ENCODE measurements at places on chromosomes 2 and 18. TPM values are rescaled to one million over a fixed set of nuclear protein-coding genes. Genes with fewer than 3 reads are reported as not detected.
A peak's percentile ranks its signal among the peaks of the same experiment; 100 is the strongest.

DNA sequence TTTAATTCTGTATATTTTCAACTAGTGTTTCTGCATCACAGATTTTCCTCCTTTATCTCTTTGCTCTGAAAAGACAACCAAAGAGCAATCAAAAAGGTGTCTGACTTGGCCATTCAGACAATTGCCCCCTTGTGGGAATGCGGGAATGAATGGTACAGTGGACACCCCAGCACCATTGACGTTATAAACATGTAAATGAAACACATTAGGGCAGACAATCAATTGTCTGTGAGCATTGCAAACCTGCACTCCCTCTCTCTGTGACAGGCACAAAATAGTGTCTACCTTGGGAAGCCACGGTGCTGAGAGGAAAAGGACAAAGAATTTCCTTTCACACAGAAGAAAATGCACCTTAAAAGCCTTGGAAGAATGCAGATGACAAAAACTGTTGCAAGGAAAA, 8.0 kb downstream of the ZEB2 start:
- DNase-seq: no peak

- DNase-seq: no peak
Observed at GRCh38 chr2:8563814-8564474, 117.9 kb upstream of the ID2 start.

- DNase-seq: no peak
Observed at GRCh38 chr2:11540148-11540995, 6.5 kb downstream of the GREB1 start.

- no peak for DNase-seq
Observed at GRCh38 chr2:231861288-231861931, 64.8 kb downstream of the NPPC start.

DNA sequence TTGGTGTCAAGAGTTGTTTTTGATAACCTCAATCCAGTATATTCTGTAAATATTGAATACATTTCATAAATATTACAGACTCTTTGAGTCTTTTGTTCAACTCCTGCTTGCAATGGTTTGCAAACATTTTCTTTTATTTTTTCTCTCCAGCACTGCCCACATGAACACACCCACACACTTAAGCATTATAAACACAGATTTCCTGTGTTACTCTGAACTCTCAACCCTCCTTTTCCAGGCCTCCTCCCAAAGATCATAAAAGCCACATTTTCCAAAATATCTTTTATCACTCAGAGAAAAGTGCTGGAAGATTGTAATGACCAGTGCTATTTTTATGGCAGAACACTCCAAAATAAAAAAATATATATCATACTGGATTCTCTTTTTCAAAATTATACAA, 20.5 kb downstream of the ARHGAP25 start:
- no peak for DNase-seq

GRCh38 chr2:41958251-41958650, 89.6 kb upstream of the PKDCC start:
- DNase-seq: no peak

GRCh38 chr2:200307724-200308545, 1.4 kb downstream of the SPATS2L start:
- peak; percentile 32 for DNase-seq

- DNase-seq: peak; percentile 6
Observed at GRCh38 chr18:57533006-57533867, 53.3 kb downstream of the FECH start.

- no peak for DNase-seq
Observed at GRCh38 chr2:196286821-196287220, 115.4 kb upstream of the STK17B start.

- no peak for DNase-seq
Observed at GRCh38 chr2:108585436-108585835, 51.2 kb downstream of the LIMS1 start.

GRCh38 chr2:101064505-101064867, 62.4 kb downstream of the RPL31 start:
- no peak for DNase-seq

- DNase-seq: no peak
Observed at GRCh38 chr18:10893196-10893595, 256.2 kb downstream of the PIEZO2 start.

GRCh38 chr2:149346272-149346671, 15.9 kb downstream of the LYPD6 start:
- no peak for DNase-seq

DNA sequence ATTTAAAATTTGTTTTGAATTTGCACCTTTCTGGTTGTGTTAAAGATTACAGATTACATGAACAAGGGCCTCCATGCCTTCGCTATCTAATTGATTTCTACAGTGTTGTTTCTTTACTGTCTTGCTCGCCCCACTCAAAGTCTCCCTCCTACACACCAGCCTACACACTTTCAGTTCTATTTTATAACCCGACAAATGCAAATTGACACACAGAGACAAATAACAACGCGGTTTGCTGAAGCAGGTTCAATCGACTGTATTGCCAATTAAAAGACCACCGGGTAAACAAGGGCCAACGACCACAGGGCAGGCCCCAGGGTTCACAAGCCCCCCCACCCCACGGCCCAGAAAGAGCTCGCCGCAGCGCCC, 869 bp downstream of the STARD7 start:
- DNase-seq: no peak

GRCh38 chr2:55862246-55862645, 61.3 kb downstream of the EFEMP1 start:
- DNase-seq: peak; percentile 71

DNA sequence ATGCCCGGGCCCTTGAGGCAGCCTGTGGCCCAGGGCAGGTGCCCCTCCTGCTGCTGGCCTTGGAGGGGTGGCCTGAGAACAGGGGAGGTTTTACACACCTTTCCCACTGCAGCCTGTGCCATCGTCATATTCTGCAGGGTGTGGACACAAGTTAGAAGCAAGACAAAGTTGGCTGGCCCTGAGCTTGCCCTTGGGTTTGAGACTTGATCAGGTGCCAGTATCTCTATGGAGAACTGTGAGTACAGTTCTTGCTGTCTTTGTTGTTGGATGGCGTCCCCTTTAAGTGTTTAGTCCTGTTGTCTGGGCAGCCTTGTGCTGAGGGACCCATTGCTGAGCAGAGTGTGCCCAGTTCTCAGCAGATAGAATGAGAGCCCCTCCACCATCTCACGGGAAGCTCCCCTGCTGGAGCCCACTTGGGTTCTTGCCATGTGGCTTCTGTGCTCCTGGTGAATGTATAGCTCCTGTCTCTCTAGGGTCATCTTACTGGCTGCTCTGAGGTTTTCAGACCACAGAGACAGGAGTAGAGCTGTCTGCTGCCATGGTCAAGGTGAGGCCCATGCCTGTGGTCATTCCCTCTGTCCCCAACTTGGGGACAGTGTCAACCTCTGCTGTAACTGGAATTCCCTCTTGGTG, 115.9 kb downstream of the SH3RF3 start:
- DNase-seq: no peak

- peak; percentile 38 for DNase-seq
Observed at GRCh38 chr2:17538844-17539554, 1.5 kb upstream of the VSNL1 start.

DNA sequence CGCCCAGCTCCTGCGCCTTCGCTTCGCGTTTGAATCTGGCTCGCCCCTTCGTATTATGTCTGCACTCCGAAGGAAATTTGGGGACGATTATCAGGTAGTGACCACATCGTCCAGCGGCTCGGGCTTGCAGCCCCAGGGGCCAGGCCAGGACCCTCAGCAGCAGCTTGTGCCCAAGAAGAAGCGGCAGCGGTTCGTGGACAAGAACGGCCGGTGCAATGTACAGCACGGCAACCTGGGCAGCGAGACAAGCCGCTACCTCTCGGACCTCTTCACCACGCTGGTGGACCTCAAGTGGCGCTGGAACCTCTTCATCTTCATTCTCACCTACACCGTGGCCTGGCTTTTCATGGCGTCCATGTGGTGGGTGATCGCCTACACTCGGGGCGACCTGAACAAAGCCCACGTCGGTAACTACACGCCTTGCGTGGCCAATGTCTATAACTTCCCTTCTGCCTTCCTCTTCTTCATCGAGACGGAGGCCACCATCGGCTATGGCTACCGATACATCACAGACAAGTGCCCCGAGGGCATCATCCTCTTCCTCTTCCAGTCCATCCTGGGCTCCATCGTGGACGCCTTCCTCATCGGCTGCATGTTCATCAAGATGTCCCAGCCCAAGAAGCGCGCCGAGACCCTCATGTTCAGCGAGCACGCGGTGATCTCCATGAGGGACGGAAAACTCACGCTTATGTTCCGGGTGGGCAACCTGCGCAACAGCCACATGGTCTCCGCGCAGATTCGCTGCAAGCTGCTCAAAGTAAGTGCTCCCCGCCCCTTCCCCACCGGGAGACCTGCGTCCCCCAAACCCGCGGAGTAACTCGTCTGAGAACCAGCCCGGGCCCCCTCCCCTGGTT, 453 bp downstream of the KCNJ3 start:
- DNase-seq: no peak

DNA sequence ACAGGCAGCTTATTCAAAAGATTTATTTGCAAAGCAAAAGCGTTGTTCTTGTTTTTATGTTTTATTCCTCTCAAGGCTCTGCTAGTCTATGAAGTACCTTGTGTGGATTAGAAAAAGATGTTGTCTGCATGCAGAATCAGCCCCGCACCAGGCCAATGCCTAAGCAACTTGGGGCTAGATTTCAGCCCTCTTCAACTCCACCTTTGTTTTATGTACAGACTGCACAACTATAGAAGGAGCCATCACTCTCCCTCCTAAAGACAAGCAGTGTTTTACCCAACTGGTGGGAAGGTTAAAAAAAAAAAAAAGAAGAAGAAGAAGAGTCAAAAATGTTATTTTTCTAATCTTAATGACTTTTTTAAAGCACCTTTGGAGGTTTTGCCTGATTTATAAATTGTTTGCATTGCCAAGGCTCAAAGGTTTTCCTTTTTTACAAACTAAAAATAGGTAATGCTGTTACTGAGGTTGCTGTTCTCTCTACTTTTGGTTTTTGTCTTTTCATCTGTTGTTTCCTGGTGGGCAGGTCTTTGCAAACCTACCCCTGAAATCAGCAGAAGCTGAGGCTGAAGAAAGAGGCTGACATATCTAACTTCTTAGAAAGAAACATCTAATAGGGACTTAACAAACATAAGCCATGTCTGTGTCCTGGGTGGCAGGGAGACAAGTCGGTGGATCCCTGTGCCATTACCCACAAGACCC, 164.0 kb downstream of the SLC39A10 start:
- DNase-seq: no peak

DNA sequence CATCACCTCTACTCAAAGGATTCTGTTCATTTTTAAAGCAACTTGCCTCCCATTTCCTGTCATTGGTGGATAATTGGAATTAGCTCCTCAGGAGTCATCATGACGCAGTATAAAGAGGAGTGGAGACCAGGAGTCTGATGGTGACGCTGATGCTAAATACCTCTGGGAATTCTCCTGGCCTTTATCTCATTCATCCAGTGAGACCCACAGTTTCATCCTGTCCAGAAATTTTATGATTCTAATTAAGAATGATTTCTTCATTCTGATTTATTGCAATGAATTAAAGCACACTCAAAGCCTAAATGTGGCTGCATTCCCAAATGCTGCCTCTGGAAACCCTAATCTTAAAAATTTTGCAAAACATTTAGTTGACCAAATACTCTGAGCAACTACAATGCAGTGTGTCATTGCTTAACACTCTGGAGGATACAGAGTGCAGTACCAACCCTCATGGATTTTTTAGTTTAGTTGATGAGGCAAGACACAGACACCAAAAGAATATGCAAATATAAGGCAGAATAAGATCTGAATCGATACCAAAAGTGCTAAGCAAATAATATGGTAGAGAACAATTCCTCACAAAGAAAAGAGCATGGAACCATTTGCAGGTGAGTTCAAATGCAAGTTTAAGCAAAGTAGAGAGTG, 236.2 kb downstream of the ETAA1 start:
- no peak for DNase-seq

- no peak for DNase-seq
Observed at GRCh38 chr2:202090530-202090929, 17.5 kb downstream of the KIAA2012 start.

GRCh38 chr2:10356439-10356811, 53.7 kb downstream of the HPCAL1 start:
- no peak for DNase-seq

GRCh38 chr2:31137211-31138036, 816 bp downstream of the GALNT14 start:
- peak; percentile 7 for DNase-seq

DNA sequence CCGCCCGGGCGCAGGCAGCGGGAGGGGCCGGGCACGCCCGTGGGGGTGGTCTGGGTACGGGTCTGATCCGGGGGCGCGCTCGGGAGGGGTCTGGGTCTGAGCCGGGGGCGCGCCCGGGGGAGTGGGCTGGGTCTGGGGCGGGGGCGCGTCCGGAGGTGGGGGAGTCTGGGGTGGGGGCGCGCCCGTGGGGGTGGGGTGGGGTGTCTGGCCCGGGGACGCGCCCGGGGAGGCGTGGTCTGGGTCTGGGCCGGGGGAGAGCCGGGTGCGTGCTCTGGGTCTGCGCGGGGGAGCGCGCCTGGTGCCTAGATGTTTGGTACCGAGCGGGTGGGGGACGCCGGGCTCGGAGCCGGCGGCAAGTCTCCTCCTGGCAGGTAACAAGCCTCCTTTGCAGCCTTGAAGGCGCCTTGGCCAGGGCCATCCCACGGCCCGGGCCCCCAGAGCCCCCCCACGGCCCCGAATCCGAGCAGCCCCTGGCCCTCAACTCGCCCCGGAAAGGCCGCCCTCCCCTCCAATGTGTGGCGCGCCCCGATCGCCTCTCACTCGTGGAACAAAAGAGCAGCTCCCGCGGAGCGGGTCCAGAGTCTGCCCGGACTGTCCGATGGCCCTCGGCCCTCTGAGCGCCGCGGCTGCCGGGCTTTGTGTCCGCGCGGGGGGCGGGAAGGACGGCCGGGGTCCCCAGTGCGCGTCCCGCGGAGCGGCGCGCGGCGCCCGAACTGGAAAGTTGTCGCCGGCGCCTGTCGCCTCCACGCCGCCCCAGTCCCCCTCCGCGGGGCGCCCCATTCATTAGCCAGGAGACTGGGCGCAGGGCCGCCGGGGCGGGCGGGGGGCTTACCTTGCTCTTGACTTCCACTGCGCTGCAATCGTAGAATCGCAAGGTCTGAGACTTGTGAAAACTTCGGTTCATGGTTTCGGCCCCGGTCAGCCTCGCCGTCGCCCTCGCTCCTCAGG, 595 bp downstream of the PARD6G start:
- DNase-seq: no peak

GRCh38 chr2:233029321-233029720, 3.2 kb upstream of the NEU2 start:
- peak; percentile 23 for DNase-seq

- DNase-seq: no peak
Observed at GRCh38 chr2:17894556-17894955, 16.1 kb downstream of the KCNS3 start.

DNA sequence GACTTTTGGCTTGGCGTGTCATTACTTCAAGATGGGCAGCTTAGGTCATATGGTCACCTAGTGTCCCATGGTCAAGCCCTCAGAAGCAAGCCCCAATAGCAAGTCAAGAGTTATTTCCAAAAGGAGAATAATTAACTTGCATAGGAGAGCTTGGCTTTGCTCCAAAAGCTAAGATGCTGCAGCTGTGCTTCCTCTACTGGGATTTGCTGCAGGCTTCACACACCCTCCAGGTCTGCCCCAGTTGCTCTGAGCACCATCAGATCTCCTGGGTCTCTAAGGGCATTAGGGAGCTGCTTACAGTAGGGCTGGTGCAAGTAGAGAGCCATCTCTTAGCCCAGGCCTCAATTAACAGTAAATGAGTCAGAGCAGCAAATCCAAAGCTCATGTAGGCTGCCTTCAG, 46.6 kb downstream of the THUMPD2 start:
- DNase-seq: peak; percentile 23

Gene RPRM
- not detected for total RNA-seq

Gene FAM110C
- not detected for total RNA-seq

Gene BIRC6
- 52.1 TPM for total RNA-seq

Gene HOXD12
- not detected for total RNA-seq

Gene DNER
- total RNA-seq: 126 TPM

Gene REG3G
- total RNA-seq: not detected
